ENCODE measurements at places on chromosomes 12 and 14. TPM values are rescaled to one million over a fixed set of nuclear protein-coding genes. Genes with fewer than 3 reads are reported as not detected.

Gene C14orf132
- total RNA-seq: 0.49 TPM

Gene SLC8B1
- 13.4 TPM for total RNA-seq

Gene GLT8D2
- total RNA-seq: 1.6 TPM

Gene USP5
- total RNA-seq: 72.2 TPM

Gene DBX2
- not detected for total RNA-seq

Gene DAO
- not detected for total RNA-seq

Gene OR6C2
- total RNA-seq: not detected

Gene A2M
- total RNA-seq: not detected

Measured in airway epithelial cell (primary cell).